Stimulated activated CD4-positive, alpha-beta T cell treated with anti-CD3 and anti-CD28 coated beads, Interleukin-2, amount 100 ng/mL, for 48 hours (primary cell): ENCODE measurements at places on chromosomes 2 and 18.

DNA sequence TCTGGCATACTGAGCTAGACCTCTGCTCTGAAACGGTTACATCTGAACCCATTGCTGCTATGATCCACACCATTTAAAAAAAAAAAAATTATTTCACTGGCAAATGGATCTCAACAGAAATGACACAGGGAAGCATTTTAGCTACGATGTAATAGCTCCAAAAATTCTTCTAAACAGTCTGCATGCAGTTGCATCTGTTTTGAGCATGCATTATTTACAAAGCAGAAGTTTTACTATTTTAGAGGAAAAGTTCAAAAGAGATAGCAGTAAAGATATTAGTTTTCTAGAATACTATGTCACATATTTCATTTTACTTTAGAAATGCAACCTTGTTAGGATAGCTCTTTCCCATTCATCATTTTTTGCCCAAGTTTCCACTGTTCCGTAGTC is 265.7 kb downstream of the MEIS1 start:
- DNase-seq = no peak

- DNase-seq = no peak
These were observed 22.2 kb downstream of the SNORC start for GRCh38 chr2:232892221-232892620.

DNA sequence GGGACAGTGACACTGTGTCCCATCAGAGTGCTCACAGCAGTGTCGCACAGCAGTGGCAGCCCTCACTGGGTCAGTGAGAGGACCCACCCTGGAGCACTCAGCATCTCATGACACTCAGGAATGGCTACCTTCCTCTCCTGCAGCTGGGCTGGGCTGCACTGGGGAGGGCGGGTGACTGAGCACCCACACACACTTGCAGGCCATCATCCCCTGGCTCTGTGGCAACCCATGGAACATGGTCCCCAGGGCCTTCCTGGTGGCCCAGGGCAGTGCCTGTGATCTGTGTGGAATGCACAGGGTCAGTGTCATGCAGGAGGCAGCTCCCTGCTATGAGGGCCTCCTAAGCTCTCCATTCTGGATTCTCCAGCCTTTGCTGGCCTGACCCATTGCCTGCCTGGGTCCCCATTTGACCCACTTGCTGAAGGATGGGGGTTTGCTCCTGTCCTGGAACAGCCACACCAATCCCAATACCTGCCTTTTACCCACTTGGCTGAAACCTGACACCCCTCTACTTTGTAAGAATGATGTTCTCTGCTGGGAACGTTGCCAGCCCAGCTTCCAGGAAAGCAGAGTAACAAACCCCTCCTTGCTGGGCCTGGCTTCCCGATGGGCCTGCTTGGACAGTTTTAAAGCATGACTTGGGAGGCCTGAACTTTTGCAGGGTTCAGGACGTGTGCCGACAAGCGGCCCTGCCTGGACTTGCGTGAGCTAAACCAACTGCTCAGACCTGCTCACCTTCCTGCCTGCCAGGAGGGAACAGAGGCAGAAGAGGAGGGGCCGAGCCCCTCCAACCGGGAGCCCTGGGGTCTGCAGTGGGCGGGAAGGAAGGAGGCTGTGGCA is 13.7 kb downstream of the HS6ST1 start:
- no peak for DNase-seq

- DNase-seq = no peak
These were observed 1080.9 kb upstream of the FANCL start for GRCh38 chr2:59322005-59322404.
